ENCODE measurements at places on chromosomes 7 and 10.

DNA sequence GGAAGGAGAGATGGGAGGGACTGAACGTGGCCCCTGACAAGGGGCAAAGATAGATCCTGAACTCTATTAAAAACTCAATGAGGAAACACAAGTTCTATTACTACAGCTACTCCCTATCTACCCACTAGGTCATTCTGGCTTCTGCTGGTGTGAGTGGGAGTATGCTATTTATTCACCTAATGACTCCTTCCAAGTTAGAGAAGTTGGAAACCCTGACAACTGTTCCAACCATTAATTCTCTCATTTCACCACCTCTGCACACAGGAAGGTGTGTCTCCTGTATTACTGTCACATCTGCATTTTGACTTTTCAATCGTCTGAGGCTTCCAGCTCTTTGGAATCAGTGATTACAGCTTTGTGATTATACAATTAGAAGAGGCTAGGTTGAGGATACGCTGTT is 169.4 kb upstream of the ADO start:
- DNase-seq: no peak

DNA sequence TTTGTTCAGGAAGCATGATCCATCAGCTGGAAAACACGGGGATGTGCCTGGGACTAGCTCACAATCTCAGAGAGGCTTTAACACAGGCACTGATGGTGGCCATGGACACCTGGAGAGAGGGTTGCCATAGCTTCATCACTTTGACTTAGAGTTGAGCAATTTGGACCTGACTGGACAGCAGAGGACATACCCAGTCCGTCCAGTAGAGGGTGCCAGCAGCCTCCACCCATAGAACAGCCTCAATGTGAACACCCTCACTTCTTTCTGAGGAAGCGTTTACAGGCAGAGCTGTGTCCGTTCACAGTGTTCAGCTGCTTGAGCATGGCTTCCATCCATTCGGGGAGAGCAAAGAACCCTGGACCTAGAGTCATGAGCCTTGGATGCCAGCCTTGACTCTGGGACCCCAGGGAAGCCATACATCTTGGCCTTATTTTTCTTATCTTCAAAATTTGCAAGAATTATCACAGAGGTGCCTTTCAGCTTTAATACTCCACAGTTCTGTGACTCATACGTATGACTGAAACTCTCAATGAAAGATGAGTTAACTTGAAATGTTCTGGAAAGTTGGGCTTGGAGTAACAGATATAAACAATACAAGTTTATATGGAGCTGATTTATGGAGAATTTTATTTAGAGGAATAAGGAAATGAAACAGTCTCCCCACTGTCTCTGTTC is 302.9 kb upstream of the PODXL start:
- DNase-seq: peak; percentile 52

GRCh38 chr7:10720042-10720441 is 253.6 kb upstream of the PHF14 start:
- no peak for DNase-seq

DNA sequence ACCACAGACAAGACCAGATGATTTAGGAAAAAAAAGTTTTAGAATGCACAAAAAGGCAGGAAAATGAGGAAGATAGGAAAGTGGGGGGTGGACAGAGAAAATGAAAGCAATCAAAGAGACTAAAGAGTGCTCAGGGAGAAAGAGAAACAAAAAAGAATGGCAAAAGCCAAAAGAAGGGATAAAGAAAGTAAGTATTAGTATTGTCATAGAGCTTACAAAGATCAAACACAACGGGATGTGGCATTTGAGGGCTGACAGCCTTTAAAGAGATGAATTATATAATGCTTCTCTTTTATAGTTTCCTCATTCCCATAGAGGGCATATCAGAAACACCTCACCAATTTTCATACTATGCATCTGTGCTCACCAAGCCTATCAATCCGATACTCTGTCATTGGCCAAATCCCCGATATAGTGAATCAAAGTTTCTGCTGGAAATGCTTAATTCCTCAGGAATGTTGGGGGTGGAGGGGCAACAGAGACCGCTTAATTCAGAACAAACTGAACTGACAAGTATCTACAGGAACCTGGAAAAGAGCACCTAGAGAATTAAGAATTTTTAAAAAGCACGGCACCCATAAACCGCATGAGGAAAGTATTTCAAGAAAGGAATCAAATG is 2.7 kb downstream of the COG5 start:
- peak; percentile 31 for DNase-seq

DNA sequence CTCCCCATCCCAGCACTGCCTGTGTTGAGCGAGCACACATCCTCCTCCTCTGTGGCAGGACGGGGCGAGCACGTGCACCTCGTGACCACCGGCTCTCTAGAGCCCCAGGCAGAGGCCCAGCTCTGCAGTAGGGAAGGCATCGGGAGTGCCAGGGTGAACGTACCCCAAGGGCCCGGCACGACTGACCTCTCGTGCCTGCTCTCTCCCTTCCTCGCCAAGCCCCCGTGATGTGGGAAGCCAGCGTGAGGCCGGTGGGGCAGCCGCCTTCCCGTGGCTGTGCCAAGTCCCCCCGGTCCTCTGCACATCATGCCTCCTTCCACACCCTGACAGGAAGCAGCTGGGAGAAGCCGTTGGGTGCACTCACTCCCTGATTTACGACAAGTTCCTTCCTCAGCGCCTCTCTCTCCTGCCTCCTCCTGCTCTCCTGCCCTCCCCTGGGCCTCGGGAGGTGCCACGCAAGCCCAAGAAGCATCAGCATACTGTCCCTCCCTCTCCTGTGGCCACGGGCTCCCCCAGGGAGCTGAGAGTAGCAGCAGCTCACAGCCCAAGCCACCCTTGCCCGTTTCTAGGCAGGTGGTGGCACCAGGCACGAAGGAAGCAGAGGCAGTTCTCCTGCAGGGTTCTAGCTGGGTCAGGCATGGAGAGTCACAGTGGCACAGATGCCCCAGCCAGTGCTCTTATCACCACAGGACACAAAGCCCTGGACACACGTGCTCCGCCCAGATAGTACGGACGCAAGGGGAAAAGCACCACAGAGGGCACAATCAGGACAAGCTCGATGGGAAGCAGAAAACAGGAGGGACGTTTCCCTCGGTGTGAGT is 47.0 kb downstream of the AMZ1 start:
- DNase-seq: peak; percentile 90

DNA sequence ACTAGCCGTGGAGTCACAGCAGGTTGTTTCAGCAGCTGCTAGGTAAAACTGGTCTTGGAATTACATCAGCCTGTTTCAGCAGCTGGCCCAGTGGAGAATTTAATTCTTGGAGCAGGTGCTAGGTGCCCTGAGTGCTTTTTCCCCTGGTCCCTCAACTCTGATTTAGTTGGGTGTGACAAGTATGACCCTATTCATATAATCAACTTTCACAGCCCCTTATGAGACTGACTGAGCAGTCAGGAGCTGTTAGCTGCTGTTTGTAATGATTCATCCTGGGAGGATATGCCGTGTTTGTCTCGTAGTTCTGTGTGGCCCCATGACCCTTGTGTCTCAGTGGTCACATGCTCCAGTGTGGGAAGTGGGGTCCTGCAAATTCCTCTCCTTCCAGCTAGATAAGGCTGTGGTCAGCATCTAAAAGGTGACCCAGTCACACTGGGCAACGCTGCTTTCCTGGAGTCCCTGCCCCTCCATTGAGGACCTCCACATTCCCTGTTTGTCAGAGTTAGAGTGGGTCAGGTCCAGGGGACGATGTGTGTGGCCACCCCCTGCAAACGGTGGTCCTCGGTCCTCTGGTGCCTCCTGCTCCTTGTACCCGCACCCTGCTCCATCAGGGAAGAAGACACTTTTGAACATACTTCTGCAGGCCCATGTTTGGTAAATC is 28.3 kb downstream of the TBATA start:
- no peak for DNase-seq

GRCh38 chr7:77222065-77222464 is 22.4 kb upstream of the FGL2 start:
- DNase-seq: no peak

- DNase-seq: no peak
Observed at GRCh38 chr10:770975-771374, 81.5 kb upstream of the DIP2C start.

DNA sequence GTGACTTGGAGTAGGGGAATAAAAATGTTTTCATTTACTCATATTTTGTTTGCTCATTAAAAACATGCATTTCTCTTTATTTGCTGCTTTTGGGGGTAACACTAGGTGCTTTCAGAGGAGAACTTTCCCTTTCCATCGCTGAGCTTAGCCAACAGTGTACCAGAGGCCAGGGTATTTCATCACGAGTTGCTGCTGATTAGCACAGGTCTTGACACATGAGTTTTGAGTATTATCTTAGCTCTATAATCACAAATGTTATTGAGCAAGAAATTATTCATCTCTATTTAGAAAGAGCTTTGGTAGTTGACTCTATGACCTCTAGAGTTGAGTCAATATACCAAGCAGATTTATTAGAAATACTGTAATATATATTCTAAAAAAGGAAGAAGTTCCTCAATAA is 375.9 kb downstream of the NXPH1 start:
- no peak for DNase-seq

GRCh38 chr7:26143298-26144048 is 8.5 kb upstream of the NFE2L3 start:
- DNase-seq: no peak

DNA sequence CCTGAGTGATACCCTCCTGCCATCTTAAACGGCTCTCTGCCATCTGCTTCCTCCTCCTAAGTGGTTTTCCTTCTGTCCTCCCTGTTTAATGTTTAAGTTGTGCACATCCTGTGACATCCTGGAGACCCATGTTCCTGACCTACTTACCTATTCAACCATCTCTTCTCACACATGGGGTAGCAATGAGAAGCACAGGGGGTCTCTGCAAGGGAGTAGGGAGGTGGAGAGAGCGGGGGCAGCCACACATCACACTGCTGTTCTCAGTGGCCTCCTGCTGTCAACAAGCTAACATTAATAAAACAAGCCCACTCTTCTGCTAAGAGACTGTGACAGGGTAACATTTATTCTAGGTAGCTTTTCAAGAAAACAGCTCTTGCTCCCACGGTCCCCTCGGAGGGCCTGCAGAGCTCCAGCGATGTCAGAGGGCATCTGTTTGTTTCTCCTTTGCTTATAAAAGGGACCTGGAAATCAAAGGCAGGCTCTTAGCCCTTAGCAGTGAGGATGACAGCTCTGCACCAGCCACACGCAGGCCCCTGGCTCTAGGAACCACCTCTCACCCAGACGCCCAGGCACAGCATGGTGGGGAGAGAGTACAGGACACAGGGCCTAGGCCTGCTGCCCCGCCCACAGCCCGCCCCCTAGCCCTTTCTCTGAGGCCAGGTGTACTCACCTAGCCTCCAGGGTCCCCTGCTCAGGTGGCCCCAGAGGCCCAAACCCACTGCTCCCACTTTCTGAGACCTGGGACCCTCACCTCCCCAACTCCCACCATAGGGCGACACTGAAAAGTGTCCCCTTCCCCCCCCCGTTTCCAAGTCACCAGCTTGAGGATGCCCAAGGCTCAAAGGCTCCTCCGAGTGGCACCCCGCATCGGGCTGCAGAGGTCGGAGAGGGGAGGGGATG is 943 bp upstream of the SLC18A2 start:
- no peak for DNase-seq

GRCh38 chr10:60205741-60206140 is 183.9 kb downstream of the ANK3 start:
- DNase-seq: no peak

GRCh38 chr7:7265081-7266075 is 83.0 kb downstream of the C1GALT1 start:
- DNase-seq: no peak

DNA sequence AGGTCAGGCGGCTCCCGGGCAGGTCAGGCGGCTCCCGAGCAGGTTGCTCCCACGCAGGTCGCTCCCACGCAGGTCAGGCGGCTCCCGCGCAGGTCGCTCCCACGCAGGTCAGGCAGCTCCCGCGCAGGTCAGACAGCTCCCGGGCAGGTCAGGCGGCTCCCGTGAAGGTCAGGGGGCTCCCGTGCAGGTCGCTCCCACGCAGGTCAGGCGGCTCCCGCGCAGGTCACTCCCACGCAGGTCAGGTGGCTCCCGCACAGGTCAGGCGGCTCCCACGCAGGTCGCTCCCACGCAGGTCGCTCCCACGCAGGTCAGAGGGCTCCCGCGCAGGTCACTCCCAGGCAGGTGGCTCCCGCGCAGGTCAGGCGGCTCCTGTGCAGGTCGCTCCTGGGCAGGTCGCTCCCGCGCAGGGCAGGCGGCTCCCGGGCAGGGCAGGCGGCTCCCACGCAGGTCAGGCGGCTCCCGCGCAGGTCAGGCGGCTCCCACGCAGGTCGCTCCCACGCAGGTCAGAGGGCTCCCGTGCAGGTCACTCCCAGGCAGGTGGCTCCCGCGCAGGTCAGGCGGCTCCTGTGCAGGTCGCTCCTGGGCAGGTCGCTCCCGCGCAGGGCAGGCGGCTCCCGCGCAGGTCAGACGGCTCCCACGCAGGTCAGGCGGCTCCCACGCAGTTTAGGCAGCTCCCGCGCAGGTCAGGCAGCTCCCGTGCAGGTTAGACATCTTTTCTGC is 30.7 kb downstream of the PTPRN2 start:
- no peak for DNase-seq

DNA sequence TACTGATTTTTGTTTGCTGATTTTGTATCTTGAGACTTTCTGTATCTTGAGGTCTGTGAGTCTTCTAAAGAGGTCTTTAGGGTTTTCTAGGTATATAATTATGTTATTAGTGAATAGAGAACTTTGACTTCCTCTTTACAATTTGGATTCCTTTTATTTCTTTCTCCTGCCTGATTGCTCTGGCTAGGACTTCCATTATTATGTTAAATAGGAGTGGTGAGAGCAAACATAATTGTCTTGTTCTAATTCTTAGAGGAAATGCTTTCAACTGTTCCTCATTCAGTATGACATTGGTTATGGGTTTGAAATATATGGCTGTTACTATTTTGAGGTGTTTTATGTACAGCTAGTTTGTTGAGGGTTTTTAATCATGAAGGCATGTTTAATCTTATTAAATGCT is 308.0 kb upstream of the TEX47 start:
- DNase-seq: no peak

DNA sequence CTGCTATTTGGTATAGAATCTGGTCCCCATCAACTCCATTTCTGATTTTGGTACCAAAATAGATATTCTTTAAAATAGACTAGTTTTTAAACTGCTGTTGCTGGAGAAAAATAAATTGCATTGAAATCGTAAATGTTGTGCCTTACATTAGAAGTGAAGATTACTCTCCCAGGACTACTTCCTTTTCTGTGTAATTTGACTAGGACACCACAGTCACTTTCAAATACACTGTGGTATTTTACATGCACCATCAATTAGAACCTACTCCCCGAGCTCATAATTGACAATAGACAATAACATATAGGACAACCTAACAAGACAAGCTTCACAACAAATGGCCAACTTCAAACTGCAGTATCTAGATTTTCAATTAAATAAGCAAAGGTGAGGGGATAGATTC is 211.5 kb downstream of the DGKB start:
- DNase-seq: no peak

GRCh38 chr10:96758423-96758822 is 38.1 kb upstream of the PIK3AP1 start:
- peak; percentile 9 for DNase-seq

DNA sequence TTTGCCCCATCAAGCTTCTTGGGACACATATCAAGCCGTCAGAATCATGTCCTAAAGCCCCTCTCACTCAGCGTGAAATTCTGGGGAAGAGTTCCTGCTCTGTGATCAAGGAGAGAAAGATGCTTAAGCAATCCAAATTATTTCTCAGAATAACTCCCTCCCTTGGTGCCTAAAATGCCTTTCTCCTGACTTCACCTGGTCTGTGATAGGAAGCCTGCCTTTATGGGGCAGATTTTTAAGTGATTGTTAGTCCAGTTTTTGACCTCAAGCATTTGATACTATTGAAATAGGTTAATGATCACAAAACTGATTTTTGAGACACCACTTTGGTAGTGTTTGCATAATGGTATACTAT is 76.4 kb upstream of the MAGI2 start:
- DNase-seq: no peak

GRCh38 chr10:24118246-24118645 is 90.7 kb upstream of the KIAA1217 start:
- DNase-seq: no peak

Data from DND-41 (cell line).